ENCODE measurements at places on chromosomes 7 and 10. TPM values are rescaled to one million over a fixed set of nuclear protein-coding genes. Genes with fewer than 3 reads are reported as not detected.

Gene PDLIM1
- 1.2 TPM for total RNA-seq

Gene ZNF655
- 76.3 TPM for total RNA-seq

Gene PPP1R17
- total RNA-seq, result not detected

Gene HMX3
- 0.11 TPM for total RNA-seq

Gene ANKRD61
- total RNA-seq, result not detected

Gene NKX6-2
- total RNA-seq, result not detected

Gene OR2A12
- under 0.01 TPM for total RNA-seq

Gene MEIG1
- 0.91 TPM for total RNA-seq

Gene RNF148
- 0.78 TPM for total RNA-seq

Gene TBX20
- 0.11 TPM for total RNA-seq

Gene MRC1
- 0.26 TPM for total RNA-seq

Gene JCAD
- total RNA-seq, result 73.6 TPM

Gene ANKRD1
- 0.52 TPM for total RNA-seq

Gene PHYHIPL
- total RNA-seq, result not detected
